ENCODE measurements at places on chromosomes 7 and 10. TPM values are rescaled to one million over a fixed set of nuclear protein-coding genes. Genes with fewer than 3 reads are reported as not detected.

- H3K36me3 ChIP-seq, result no peaks in the 10 kb centered on the region
- no peaks in the 10 kb centered on the region for H3K27me3 ChIP-seq
- peaks cover 7% of the 10 kb centered on the region for H3K4me1 ChIP-seq
Measured at GRCh38 chr7:6453734-6454133, 6.0 kb upstream of the DAGLB start.

GRCh38 chr7:86923527-86923926 is 135.9 kb downstream of the ELAPOR2 start:
- peaks cover 3% of the 10 kb centered on the region for H3K27me3 ChIP-seq
- no peak for DNase-seq
- H3K4me1 ChIP-seq, result no peaks in the 10 kb centered on the region

DNA sequence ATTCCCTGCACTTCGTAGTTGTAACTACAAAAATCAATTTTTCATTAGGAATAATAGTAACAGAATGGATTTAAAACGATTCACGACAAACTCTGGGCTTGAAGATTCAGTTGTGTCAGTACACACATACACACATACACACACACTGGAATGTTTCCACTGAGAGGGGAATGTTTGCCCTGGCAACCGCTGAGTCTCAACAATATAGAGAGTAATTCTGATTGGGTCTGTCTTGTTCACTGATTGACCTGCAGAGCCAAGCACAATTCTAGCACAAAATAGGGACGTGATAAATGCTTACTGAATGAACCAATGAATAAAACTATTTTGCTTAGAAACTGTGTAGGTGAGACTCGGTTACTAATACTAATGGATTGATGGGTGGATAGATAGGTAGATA is 204.4 kb upstream of the CCDC6 start:
- DNase-seq, result no peak
- no peaks in the 10 kb centered on the region for H3K4me1 ChIP-seq
- no peaks in the 10 kb centered on the region for H3K27me3 ChIP-seq
- H3K4me3 ChIP-seq, result no peak overlapping the region

- peak overlapping the region; percentile 96 for H3K27ac ChIP-seq
- no peaks in the 10 kb centered on the region for H3K36me3 ChIP-seq
- no peak overlapping the region for H3K4me3 ChIP-seq
- peaks cover 14% of the 10 kb centered on the region for H3K27me3 ChIP-seq
- no peak for DNase-seq
Measured at GRCh38 chr10:133249975-133250754, 12.5 kb downstream of the VENTX start.

DNA sequence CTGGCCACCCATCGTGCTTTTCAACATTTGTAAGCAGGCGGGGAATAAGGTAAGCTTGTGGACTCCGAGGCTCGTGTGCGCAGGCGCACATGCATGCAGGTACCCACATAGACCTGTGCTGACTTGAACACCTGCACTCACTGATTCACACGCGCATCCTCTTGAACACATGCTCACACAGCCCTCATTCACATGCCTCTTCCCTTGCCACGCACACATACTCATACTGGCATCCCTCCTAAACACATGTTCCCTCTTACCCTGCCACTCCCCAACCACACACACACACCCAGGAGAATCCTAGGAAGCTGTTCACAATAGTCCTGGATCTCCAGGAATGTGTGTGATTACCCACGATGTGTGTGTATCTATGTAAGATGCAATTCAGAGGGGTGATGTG is 44.1 kb upstream of the LBX1 start:
- H3K4me1 ChIP-seq, result peaks cover 2% of the 10 kb centered on the region
- H3K36me3 ChIP-seq, result no peaks in the 10 kb centered on the region
- DNase-seq, result no peak
- peaks cover 46% of the 10 kb centered on the region for H3K27me3 ChIP-seq

DNA sequence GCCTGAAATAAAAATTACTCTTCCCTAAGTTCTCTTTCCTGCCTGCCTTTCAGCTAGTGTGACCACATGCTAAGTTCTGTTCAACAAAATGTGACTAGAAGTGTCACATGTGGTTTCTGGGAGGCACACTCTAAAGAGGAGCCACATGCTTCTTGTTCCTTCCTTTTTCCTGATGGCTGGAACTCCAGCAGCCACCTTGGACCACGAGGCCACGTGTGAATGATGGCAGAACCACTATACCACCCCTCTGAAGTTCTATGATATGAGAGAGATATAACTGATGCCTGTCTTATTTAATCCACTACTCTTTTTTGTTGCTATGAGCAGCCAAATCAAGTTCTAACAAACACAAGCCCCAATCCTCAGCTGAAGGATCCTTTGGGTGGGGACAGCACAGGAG is 8.1 kb downstream of the PODXL start:
- H3K27me3 ChIP-seq, result peaks cover 23% of the 10 kb centered on the region
- H3K4me1 ChIP-seq, result no peaks in the 10 kb centered on the region
- no peak for DNase-seq
- no peak overlapping the region for H3K4me3 ChIP-seq

- no peaks in the 10 kb centered on the region for H3K4me1 ChIP-seq
- DNase-seq, result no peak
- H3K27ac ChIP-seq, result no peak overlapping the region
- H3K27me3 ChIP-seq, result peaks cover 17% of the 10 kb centered on the region
- H3K4me3 ChIP-seq, result no peak overlapping the region
Measured at GRCh38 chr10:44253769-44254462, 131.0 kb downstream of the CXCL12 start.

GRCh38 chr7:128145191-128145590 is 95.9 kb upstream of the LEP start:
- H3K27me3 ChIP-seq, result peaks cover 13% of the 10 kb centered on the region
- no peak overlapping the region for H3K27ac ChIP-seq
- no peaks in the 10 kb centered on the region for H3K4me1 ChIP-seq
- peaks cover 3% of the 10 kb centered on the region for H3K36me3 ChIP-seq
- H3K4me3 ChIP-seq, result no peak overlapping the region

- no peak for DNase-seq
- H3K4me3 ChIP-seq, result no peak overlapping the region
- no peaks in the 10 kb centered on the region for H3K4me1 ChIP-seq
- H3K27me3 ChIP-seq, result peaks cover 15% of the 10 kb centered on the region
Measured at GRCh38 chr10:28463676-28464395, 69.1 kb upstream of the WAC start.

DNA sequence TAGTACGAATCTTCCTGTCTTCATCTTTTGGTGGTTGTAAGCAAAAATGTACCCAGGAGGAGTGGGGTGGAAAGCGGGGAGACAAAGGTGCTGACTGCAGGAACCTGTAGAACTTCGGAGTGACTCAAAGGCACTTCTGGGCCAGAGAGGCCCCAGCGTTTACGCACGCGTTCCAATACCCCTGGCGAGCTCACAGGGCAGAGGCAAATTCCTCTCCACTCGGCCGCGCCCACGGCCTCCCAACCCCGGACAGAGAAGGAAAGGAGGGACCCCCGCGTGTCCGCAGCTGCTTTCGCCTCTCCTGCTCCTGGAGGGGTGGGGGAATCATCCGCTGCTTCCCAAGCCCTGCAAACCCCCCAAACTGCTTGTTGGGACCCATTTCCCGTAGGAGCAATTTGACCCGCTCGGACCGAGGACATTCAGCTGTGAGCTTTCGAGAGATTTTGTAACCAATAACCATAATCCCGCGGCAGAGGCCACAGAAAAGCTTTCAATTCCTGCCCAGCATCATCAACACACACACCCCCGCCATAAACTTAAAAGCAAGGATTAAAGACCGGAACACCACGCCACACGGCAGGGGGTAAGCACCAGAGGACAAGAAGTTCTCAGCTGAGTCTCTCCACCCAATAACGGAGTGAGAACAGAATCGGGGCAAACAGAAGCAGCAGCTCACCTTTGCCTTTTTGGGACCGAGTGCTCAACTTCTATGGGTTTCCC is 2.3 kb downstream of the IGF2BP3 start:
- peaks cover 76% of the 10 kb centered on the region for H3K27me3 ChIP-seq
- no peak overlapping the region for H3K27ac ChIP-seq
- no peaks in the 10 kb centered on the region for H3K36me3 ChIP-seq
- peak; percentile 30 for DNase-seq
- H3K4me3 ChIP-seq, result peak overlapping the region; percentile 65

- no peaks in the 10 kb centered on the region for H3K4me1 ChIP-seq
- no peak overlapping the region for H3K27ac ChIP-seq
- no peak for DNase-seq
- H3K4me3 ChIP-seq, result no peak overlapping the region
Measured at GRCh38 chr10:62503872-62504271, 129.7 kb downstream of the ZNF365 start.

DNA sequence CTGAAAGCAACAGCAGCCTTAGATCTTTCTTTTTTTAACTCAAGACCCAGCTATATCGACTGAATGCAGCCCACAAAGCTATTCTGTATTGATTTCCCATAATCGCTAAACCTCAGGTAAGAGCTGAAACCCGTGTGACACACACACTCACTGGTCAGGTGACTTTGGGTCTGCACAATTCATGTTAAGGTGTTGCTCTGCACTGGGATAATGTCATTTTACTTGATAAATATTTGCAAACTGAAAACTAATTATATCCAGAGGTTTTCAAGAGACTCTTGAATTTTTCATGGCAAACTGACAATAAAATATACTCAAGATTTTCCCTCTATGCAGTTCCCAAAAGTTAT is 33.1 kb downstream of the SCRN1 start:
- DNase-seq, result no peak
- no peaks in the 10 kb centered on the region for H3K27me3 ChIP-seq
- H3K27ac ChIP-seq, result no peak overlapping the region
- peak overlapping the region; percentile 61 for H3K4me3 ChIP-seq
- H3K4me1 ChIP-seq, result peaks cover 21% of the 10 kb centered on the region
- peaks cover 2% of the 10 kb centered on the region for H3K36me3 ChIP-seq

GRCh38 chr7:100173806-100174495 is 3.2 kb downstream of the GPC2 start:
- no peak for DNase-seq
- no peak overlapping the region for H3K4me3 ChIP-seq
- no peaks in the 10 kb centered on the region for H3K36me3 ChIP-seq
- H3K27me3 ChIP-seq, result no peaks in the 10 kb centered on the region

DNA sequence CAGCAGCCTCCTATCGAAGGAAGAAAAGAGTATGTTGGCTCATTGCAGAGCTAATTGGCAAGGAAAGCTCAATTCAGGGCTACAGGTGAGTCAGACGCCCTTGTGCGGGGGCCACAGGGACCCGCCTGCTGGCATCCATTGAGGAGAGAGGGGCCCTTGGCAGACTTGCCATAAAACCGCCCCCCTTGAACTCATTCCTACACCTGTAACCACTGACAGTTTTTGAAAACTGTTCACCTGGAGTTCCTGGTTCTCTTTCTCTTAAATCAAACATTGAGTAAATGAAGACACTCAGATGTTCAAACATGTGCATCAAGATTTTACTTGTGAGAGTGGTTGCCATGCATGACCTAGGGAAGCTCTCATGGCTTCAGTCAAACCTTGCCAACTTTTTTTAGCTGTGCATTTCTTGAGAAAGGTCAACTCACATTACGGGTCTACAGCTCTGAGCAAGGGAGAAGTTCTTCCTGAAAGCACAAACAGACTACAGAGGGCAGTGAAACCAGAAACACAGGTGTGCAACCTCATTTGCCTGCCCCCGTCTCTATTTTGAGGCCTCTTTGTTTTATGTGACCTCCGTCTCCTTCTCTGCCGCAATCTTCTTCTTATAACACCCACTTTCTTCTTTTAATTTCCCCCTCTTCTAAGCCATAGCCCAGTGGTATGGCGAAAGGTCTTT is 87.8 kb downstream of the TBXAS1 start:
- H3K36me3 ChIP-seq, result no peaks in the 10 kb centered on the region
- H3K27ac ChIP-seq, result no peak overlapping the region
- no peak for DNase-seq
- H3K4me3 ChIP-seq, result no peak overlapping the region

GRCh38 chr10:35546824-35547225 is 58.3 kb upstream of the GJD4 start:
- DNase-seq, result no peak
- no peak overlapping the region for H3K27ac ChIP-seq
- peaks cover 30% of the 10 kb centered on the region for H3K36me3 ChIP-seq

- no peaks in the 10 kb centered on the region for H3K27me3 ChIP-seq
- no peak overlapping the region for H3K4me3 ChIP-seq
- peaks cover 19% of the 10 kb centered on the region for H3K4me1 ChIP-seq
- no peak overlapping the region for H3K27ac ChIP-seq
- DNase-seq, result no peak
- no peaks in the 10 kb centered on the region for H3K36me3 ChIP-seq
Measured at GRCh38 chr10:31129880-31130405, 98.3 kb upstream of the ZNF438 start.

- H3K27ac ChIP-seq, result peak overlapping the region; percentile 95
- peak; percentile 39 for DNase-seq
- peaks cover 71% of the 10 kb centered on the region for H3K4me1 ChIP-seq
- H3K4me3 ChIP-seq, result peak overlapping the region; percentile 94
- no peaks in the 10 kb centered on the region for H3K27me3 ChIP-seq
- no peaks in the 10 kb centered on the region for H3K36me3 ChIP-seq
Measured at GRCh38 chr7:135976312-135977006, 700 bp downstream of the MTPN start.

DNA sequence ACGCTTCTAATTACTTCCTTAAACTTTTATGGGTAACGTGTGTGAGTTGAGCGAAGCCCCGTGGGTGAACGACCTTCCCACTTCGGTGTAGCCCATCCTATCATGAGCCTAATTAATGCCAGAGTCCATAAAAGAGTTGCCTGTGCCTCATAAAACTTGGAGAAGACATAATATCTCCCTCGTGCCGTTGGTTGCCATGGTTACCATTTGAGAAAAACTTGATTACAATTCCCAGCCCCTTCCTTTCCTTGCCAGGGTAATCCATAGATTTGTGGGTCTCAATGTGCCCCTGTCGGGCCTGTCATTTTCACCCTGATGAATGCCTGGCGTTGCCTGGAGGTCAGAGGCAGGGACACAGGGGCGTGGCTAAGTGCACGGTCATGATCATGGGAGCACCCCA is 127.1 kb downstream of the GLRX3 start:
- H3K4me3 ChIP-seq, result no peak overlapping the region
- H3K27ac ChIP-seq, result no peak overlapping the region
- no peak for DNase-seq
- peaks cover 7% of the 10 kb centered on the region for H3K36me3 ChIP-seq
- H3K27me3 ChIP-seq, result peaks cover 2% of the 10 kb centered on the region

GRCh38 chr10:78002541-78003288 is 26.6 kb downstream of the POLR3A start:
- no peak overlapping the region for H3K27ac ChIP-seq
- H3K4me3 ChIP-seq, result no peak overlapping the region
- no peaks in the 10 kb centered on the region for H3K27me3 ChIP-seq
- H3K36me3 ChIP-seq, result peaks cover 59% of the 10 kb centered on the region

DNA sequence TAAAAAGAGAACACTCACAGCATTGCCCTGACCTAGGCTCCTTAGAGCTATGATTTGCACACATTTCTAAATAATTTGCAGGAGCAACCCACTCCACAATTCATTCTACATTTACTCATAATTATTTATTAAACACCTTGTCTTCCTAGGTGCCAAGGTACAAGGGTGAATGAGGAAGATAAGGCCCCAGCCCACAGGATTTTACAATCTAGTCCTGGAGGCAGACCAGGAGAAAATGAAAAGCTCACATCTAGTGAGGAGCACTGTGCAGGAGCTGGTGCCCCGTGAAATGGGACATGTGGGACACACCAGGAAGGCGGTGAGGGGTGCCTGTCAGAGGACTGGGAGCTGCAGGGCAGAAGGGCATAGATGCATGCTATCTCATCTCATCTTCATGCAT is 59.7 kb upstream of the LRRC18 start:
- no peak for DNase-seq
- peaks cover 2% of the 10 kb centered on the region for H3K4me1 ChIP-seq
- no peaks in the 10 kb centered on the region for H3K27me3 ChIP-seq

The CHCHD3 gene
- polyA plus RNA-seq, result 49.9 TPM

The UCMA gene
- polyA plus RNA-seq, result not detected

The STAMBPL1 gene
- 7.0 TPM for polyA plus RNA-seq

The NUDT13 gene
- polyA plus RNA-seq, result 1.0 TPM

The PAOX gene
- 11.9 TPM for polyA plus RNA-seq

The AOAH gene
- 85.9 TPM for polyA plus RNA-seq

The HOXA7 gene
- not detected for polyA plus RNA-seq

The PDZD7 gene
- polyA plus RNA-seq, result 0.89 TPM

The ABCB1 gene
- polyA plus RNA-seq, result 31.7 TPM
